ENCODE measurements at places on chromosomes 5 and 9.

DNA sequence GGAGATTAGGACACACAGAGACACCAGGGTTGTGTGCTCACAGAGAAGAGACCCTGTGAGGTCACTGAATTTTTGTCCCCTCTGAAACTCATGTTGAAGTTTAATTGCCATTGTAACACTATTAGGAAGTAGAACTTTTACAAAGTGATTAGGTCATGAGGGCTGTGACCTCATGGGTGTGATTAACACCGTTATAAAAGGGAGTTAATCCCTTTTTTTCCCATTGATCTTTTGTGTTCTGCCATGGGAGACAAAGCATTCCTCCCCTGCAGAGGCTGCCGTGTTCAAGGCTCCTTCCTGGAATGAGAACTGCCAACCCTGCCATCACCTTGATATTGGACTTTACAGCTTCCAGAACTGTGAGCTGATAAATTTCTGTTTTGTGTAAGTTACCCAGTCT, 221.0 kb downstream of the ADCY2 start:
- DNase-seq, result no peak
- H3K36me3 ChIP-seq, result no peaks in the 10 kb centered on the region
- H3K27me3 ChIP-seq, result no peaks in the 10 kb centered on the region
- no peak overlapping the region for H3K4me3 ChIP-seq
- no peaks in the 10 kb centered on the region for H3K4me1 ChIP-seq
- H3K27ac ChIP-seq, result no peak overlapping the region

DNA sequence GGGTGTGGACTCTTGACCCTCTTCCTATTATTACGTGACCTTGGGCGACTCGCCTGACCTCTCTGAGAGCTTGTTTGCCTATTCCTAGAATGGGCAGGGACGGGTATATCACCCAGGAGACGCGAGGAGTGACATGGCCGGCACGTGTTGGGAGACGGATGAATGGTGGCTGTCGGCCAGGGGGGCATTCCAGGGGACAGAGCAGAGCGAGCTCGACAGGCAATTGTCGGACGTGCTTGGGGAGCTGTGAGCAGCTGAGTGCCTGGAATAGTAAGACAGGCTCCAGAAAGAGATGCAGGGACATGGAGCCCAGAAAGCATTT, 29.3 kb upstream of the UNC5A start:
- H3K27ac ChIP-seq, result no peak overlapping the region
- H3K27me3 ChIP-seq, result no peaks in the 10 kb centered on the region
- no peak overlapping the region for H3K4me3 ChIP-seq

DNA sequence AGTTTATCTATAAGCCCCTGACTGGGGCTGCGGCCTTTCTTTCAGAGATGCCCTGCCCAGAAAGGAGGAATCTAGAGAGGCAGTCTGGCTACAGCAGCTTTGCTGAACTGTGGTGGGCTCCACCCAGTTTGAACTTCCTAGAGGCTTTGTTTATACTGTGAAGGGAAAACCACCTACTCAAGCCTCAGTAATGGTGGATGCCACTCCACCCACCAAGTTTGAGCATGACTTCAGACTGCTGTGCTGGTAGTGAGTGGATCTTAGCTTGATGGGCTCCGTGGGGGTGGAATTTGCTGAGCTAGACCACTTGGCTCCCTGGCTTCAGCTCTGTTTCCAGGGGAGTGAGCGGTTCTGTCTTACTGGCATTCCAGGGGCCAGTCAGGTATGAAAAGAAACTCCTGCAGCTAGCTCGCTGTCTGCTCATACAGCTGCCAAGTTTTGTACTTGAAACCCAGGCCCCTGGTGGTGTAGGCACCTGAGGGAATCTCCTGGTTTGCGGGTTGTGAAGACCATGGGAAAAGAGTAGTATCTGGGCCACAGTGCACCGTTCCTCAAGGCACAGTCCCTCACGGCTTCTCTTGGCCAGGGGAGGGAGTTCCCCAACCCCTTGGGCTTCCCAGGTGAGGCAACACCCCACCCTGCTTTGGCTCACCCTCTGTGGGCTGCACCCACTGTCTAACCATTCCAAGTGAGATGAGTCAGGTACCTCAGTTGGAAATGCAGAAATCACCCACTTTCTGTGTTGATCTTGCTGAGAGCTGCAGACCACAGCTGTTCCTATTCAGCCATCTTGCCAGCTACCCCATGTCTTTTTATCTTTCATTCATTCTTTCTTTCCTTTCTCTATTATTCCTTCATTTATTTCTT, 211.8 kb upstream of the C9orf72 start:
- H3K4me1 ChIP-seq, result 0 out of 2 replicates have a peak, but pooled peaks cover 1% of the 10 kb centered on the region
- H3K27me3 ChIP-seq, result no peaks in the 10 kb centered on the region
- no peaks in the 10 kb centered on the region for H3K36me3 ChIP-seq
- H3K4me3 ChIP-seq, result no peak overlapping the region

DNA sequence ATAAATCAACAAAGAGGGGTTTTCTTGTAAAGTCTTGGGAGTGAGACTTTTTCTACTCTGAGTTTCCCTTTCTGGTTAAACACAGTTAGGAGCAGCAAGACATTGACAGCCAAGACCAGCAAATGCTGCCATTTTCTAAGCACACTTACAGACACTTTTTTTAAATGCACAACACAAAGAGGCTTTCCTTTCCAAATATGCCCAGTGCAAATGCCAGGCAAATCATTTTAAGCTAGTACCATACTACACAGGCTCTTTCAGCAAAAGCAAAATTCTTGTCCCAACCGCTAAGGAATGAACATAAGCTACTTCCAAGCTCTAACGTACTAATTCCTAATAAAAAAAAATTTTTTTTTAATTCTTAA, 68.2 kb downstream of the DENND1A start:
- no peak for DNase-seq
- no peak overlapping the region for H3K27ac ChIP-seq
- H3K27me3 ChIP-seq, result peaks cover 2% of the 10 kb centered on the region
- no peaks in the 10 kb centered on the region for H3K36me3 ChIP-seq
- H3K4me3 ChIP-seq, result no peak overlapping the region
- peaks cover 5% of the 10 kb centered on the region for H3K4me1 ChIP-seq

DNA sequence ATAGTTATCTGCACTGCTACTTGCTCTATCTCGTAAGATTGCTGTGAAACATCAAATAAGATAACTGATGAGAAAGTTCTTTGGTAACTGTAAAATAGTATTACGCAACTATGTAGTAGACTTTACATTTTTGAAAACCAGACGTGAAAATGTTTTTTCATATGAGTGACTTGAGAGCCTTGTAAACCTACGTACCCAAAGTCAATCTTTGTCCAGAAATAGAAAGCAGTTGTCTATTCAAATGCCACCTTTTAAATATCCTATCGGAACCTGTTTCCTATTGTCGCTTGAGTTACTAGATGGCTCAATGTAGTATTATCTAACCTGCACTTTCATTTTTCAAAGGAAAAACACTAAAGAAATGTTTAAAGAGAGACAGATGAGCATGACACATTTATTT, 1.6 kb downstream of the FNIP1 start:
- H3K36me3 ChIP-seq, result no peaks in the 10 kb centered on the region
- no peak overlapping the region for H3K4me3 ChIP-seq
- DNase-seq, result no peak
- H3K27ac ChIP-seq, result no peak overlapping the region
- H3K4me1 ChIP-seq, result no peaks in the 10 kb centered on the region

GRCh38 chr5:172668594-172669071, 27.6 kb downstream of the NEURL1B start:
- no peak overlapping the region for H3K4me3 ChIP-seq
- no peaks in the 10 kb centered on the region for H3K4me1 ChIP-seq
- no peak overlapping the region for H3K27ac ChIP-seq
- H3K27me3 ChIP-seq, result no peaks in the 10 kb centered on the region

GRCh38 chr9:29514336-29514735, 1941.1 kb upstream of the C9orf72 start:
- H3K4me1 ChIP-seq, result peaks cover 7% of the 10 kb centered on the region
- no peak overlapping the region for H3K27ac ChIP-seq
- no peaks in the 10 kb centered on the region for H3K27me3 ChIP-seq
- no peak overlapping the region for H3K4me3 ChIP-seq

DNA sequence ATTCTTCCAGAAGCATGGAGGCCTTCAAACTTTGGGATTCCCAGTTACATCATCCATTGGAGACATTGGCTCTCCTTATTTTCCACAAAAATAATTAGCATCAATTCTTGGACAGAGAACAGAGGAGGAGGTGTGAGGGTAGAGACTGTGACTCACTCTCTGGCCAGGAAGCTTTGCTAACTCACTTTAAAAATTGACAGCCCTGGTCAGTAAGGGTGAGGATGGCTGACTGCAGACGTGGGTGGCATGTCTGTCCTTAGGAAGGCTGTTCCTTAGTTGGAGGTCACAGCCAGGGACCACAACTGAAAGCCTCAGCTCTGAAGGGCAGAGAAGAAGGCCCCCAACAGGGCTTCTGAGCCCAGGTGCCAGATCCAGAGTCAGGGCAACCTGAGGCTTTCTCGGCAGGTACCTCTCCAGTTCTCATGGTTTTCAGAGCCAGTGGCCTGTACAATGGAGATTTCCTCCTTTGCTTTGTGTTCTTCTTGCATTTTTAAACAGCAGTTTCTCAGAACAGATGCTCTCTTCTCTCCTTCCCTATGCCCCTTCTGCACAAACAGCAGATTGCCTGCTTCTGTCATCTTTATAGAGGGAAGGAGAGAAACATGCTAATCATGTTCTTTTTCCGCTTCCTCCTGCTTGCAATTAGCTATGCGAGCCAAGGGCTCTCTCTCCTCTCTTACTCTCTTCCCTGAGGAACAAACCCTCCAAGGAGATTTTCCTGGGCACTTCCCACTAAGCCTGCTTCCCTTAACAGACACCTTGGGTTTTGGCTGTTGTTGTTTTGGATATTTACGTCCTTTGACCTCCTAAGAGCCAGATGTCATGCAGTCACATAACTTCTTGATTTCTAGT, 92.5 kb upstream of the ZNF366 start:
- DNase-seq, result no peak
- no peaks in the 10 kb centered on the region for H3K27me3 ChIP-seq
- no peaks in the 10 kb centered on the region for H3K4me1 ChIP-seq
- no peak overlapping the region for H3K27ac ChIP-seq

DNA sequence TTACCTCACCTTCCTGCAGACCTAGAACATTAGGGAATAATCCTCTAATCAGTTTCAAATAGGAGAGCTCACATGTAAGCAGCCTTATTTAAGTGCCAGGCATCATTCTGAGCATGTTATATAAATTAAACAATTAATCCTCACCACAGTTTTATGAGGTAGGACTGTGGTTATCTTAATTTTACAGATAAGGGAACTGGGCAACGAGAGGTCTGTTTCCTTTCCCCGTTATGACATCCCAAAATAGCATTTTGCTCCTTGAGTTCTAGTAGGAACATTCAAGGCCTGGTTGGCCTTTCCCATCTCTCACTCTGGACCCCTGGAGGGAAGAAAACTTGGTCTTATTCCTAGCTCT, 19.1 kb upstream of the IFNB1 start:
- no peaks in the 10 kb centered on the region for H3K4me1 ChIP-seq
- DNase-seq, result no peak
- no peaks in the 10 kb centered on the region for H3K36me3 ChIP-seq
- H3K27ac ChIP-seq, result no peak overlapping the region
- H3K4me3 ChIP-seq, result no peak overlapping the region

- no peak for DNase-seq
- H3K27me3 ChIP-seq, result no peaks in the 10 kb centered on the region
- no peaks in the 10 kb centered on the region for H3K4me1 ChIP-seq
- no peak overlapping the region for H3K4me3 ChIP-seq
- H3K27ac ChIP-seq, result no peak overlapping the region
- H3K36me3 ChIP-seq, result no peaks in the 10 kb centered on the region
Measured at GRCh38 chr5:93340881-93341280, 240.1 kb downstream of the NR2F1-AS1 start.
